Stomach (tissue), 19 donors: ENCODE measurements at places on chromosomes 11 and 22.

- DNase-seq, result peak; percentile 2
Measured at GRCh38 chr11:27933992-27934829, 173.7 kb downstream of the KIF18A start.

DNA sequence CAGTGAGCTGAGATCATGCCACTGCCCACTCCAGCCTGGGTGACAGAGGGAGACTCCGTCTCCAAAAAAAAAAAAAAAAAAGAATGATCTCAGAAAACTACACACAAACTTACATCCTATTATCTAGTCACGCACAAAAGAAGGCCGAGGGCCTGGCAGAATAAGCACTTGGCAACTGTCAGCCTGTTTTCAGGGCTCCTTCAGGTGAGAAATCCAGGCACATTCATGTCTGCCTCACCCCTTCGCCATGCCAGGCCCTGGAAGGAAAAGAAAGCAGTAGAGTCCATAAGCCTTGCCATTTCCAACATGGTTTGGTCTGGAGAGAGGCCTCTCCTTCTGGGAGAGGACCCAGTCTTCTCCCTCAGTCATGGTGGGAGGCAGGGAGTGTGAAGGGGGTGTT lies 30.9 kb downstream of the C11orf58 start:
- no peak for DNase-seq

DNA sequence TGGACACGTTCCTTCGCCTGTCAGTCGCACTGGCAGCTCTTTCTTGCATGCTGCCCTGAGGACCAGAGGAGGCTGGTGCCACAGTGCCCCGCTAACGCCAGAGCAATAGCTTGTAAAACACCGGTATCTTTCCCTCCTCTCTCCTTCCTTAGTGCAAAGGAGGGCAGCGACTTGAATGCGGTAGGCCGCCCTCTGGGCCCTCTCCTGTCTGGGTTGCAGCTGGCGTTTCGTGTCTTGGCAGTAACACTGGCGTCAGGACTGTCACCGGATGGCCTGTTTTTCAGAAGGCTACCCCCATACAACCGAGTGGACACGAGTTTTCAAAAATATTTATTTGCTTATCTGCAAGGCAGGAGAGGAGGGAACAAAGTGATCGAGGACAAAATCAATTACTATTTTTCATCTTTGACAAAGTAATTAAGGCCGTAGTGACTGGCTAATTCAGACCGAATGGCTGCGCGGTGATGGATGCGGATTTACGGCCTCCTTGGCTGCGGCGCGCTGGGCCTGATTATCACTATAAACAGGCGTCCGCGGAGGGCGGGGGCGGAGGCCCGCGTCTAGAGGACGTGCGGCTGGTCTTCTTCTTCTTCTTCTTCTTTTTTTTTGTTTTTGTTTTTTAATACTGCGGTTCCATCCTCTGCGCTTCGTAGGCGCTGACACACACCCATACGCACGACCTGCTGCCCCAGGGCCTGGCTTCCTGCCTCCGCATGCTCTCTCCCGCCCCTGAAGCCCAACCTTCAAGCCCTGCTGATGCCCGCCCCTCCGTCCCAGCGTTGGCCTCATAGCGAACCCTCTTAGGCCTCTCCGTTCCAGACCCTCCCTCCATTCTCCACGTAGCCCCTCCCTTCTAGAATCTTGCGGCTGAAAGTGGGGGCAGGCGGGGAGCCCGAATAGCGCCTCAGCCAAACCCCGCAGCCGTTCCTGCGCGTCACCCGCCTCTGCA lies 2.9 kb upstream of the SLC6A5 start:
- DNase-seq, result no peak

GRCh38 chr11:132284048-132284447 lies 913.6 kb downstream of the NTM start:
- no peak for DNase-seq

- no peak for DNase-seq
Measured at GRCh38 chr11:73359930-73360742, 16.1 kb upstream of the RELT start.

DNA sequence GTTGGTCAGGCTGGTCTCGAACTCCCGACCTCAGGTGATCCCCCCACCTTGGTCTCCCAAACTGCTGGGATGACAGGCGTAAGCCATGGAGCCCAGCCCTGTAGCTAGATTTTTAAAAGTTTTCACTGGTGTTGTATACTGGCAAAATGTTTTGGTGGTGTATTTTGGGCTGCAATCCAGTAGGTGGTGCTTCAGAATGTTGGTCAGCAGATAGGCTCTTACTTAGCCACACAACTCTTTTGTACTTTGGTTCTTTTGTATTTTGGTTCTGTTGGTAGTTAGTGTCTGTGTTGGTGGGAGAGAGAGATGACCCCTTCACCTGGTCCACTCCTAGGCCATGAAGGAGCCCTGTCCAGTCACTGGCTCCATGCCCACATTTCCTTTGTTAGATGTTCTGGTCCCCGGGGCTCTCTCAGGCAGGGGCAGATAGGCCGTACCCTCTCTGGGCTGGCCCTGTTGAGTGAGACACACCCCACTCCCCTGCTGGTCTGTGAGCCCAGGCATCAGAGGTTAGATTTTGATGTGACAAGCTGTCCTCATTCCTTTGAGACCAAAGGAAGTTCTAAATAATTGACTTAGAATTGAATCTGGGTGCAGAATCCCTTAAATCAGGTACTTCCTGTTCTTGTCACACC lies 123.8 kb downstream of the DDX10 start:
- DNase-seq, result peak; percentile 24

- no peak for DNase-seq
Measured at GRCh38 chr22:27099946-27100722, 442.7 kb downstream of the MIAT start.

DNA sequence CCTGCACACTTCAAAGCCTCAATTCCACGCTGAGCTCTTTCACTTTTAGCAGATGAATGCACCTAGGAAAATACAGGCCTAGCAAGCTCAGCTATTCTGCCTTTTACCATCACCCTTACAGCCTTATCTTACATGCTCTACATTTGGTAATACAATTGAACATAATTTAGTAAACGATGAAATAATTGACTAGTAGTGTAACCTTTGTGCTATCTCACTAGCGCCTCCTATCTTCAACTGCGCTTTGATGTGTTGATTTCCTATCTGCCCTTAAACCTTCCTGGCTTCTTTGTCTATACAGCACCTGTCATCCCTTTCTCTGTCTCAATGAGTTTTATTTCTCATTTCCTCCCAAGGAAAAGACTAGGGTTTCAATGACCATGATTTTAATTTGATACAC lies 149.7 kb downstream of the LRRC4C start:
- no peak for DNase-seq

DNA sequence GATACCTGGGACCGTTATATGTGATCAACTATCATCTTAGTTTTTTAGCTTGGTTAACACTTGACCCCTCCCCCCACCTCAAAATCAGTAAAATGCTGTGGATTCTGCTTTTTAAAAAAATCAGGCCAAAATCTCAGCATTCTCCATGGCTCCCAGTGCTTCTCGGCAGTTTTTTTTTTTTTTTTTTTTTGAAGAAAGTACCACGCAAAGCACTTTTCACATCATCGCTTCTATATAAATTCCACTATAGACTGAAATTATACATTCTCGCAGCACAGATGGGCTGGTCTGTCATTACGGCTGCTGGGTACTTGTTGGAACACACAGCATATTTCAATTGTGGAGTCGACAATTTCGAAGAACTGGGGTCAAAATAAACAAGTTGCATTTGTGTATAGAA lies 67.7 kb upstream of the PPARA start:
- no peak for DNase-seq

DNA sequence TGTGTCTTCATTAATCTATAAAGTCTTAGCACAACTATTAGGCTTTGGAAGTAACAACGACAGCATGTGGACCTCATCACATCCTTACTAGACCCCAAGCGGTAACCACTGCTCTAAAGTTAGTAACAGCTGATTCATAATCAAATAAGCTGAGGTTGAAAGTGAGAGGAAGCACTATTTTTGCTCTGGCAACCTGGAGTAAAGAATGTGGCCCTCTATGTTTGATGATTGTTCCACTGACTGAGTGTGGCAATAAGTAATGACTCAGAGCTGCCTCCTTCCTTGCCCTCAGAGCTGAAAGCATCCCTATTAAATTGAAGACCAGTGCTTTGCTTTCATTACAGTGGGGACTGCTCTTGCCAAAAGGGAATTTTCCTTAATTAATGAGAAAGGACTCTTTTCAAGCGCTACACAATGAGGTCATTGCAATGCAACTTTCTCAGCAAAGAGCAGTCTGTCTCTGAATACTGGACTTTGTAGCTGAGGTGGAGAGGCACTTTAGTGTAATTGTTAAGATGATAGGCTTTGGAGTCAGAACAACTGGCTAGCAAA lies 906.1 kb upstream of the RAG2 start:
- peak; percentile 23 for DNase-seq

- DNase-seq, result peak; percentile 88
Measured at GRCh38 chr11:73218106-73218829, at the start of gene P2RY2. Gene P2RY2, plus strand, starts transcription at chr11:73218281. Its CDS starts 15,879 bp downstream, at chr11:73234160.

- peak; percentile 28 for DNase-seq
Measured at GRCh38 chr22:31046539-31047226, 34.4 kb upstream of the SMTN start.

- peak; percentile 14 for DNase-seq
Measured at GRCh38 chr22:26941896-26942636, 284.7 kb downstream of the MIAT start.

- DNase-seq, result peak; percentile 92
Measured at GRCh38 chr11:62602141-62603071, 741 bp upstream of the MTA2 start.

GRCh38 chr11:344836-345578 lies 24.3 kb upstream of the B4GALNT4 start:
- DNase-seq, result no peak

DNA sequence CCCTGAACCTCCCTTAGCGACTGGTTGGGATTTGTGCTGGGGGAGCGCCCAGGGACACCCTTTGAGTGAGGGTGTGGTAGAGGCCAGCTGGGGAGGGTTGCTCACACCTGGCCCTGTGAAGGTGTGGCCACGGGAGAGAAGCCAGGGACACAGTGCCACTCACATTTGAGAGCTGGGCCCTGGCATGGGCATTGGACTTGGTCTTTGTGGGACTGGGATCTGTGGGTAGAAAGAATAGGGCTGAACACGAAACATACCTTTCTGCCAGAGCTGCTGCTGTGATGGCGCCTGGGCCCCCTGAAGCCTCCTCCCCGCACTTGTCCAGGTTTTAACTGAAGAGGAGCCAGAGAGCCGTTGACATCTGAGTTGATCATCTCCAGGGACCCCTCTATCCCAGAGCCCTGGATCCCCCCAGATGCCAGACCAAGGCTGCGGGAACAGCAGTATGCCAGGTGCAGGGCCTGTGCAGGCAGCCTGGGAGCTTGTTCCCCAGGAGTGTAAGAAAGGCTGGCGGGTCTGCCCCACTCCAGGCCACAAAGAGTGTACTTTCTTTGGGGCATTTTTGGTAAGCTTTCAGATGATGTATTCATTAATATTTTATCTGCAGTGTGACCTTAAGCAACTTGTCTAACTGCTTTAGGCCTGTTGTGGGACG lies 284.1 kb downstream of the TBC1D22A start:
- DNase-seq, result no peak

DNA sequence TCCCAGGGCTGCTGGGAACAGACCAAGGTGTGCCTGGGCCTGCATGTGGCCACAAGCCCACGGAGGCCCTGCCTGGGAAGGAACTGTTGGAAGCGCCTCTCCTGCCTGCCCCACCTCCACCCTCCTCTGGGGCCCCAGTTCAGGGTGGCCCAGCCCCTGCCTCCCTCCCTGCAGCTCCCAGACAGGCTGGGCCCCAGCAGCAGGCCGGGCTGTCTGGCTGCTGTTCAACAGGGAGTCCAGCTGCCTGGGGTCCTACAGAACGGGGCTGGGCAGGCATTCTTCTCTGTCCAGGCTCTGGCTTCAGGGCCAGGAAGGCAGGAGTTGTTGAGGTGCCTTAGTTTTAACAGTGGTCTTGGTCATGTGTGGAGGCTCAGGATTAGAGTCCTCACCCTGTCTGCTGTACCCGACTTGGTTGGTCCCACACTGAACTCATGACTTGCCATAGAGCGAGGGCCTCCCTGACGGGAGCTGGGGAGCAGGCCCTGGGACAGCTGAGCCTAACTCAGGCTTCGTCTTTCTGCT lies 11.8 kb downstream of the PRDM11 start:
- DNase-seq, result no peak

- DNase-seq, result peak; percentile 80
Measured at GRCh38 chr11:66328302-66329144, 7.7 kb downstream of the RIN1 start.

GRCh38 chr11:60482361-60482760 lies 10.2 kb upstream of the MS4A12 start:
- no peak for DNase-seq

DNA sequence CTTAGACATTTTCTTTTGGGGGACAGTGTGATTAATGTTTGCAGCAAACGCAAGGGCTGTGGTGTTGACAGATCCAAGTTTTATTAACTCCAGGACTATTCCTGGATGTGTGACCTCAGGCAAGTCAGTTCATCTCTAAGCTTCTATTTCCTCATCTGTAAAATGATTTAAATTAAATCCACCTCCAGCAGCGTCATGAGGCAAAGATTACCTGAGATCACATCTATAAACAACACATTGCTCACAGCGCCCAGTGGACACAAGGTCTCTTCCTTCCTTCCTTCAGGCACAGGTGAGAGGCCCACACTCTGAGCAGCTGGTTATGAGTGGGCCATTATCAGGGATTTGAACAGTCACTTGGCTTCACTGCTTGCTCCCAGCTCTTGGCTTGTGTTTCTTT lies 111.2 kb upstream of the RASSF10 start:
- DNase-seq, result no peak

DNA sequence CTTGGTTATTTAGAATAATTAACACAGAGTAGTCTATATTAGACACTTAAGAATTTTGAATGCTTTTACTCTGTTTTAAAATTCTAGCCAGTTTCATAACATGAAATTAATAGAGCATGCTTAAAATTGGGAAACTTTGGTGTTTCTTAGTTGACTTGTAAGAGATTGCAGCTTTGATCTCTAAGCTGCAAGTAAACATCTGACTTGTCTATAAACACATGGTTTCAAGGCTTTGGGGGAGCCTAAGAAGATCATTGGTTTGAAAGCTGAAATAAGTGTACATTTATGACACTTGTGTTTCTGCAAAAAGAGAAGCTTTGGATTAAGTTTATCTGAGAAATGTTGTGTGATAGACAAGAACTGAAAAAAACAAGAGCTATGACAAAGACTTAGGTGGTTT lies 37.8 kb downstream of the YAP1 start:
- DNase-seq, result no peak

GRCh38 chr11:86940122-86940777 lies 14.9 kb downstream of the FZD4 start:
- peak; percentile 57 for DNase-seq

DNA sequence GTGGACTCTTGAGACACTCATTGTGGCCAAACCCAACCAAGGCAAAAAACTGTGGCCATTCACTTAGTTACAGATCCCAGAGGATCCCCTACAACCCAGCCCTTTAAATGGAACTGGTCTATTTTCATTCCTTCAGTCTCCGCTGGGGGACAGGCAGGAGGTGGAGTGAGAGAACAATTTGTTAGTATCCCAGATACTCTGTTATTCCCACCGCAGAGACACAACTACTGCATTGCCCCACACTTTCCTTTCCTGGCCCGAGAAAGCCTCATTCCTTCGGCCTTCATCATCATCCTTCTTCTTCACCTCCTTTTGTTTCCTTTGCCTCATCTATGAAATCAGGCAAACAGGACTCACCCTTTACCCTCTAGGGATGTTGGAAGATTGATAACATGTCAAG lies 191.1 kb downstream of the NTM start:
- no peak for DNase-seq
